ENCODE measurements at places on chromosomes 16 and 17.
A peak's percentile ranks its signal among the peaks of the same experiment; 100 is the strongest.

- DNase-seq, result no peak
These were observed 267.7 kb upstream of the ZFHX3 start for GRCh38 chr16:73315645-73316044.

GRCh38 chr17:10683853-10684252, 13.5 kb downstream of the SCO1 start:
- no peak for DNase-seq

GRCh38 chr17:59769887-59770286, 62.4 kb downstream of the VMP1 start:
- DNase-seq, result no peak

GRCh38 chr16:70749006-70749678, 51.8 kb downstream of the VAC14 start:
- no peak for DNase-seq

- no peak for DNase-seq
These were observed 3.0 kb upstream of the NLRC3 start for GRCh38 chr16:3580251-3580651.

DNA sequence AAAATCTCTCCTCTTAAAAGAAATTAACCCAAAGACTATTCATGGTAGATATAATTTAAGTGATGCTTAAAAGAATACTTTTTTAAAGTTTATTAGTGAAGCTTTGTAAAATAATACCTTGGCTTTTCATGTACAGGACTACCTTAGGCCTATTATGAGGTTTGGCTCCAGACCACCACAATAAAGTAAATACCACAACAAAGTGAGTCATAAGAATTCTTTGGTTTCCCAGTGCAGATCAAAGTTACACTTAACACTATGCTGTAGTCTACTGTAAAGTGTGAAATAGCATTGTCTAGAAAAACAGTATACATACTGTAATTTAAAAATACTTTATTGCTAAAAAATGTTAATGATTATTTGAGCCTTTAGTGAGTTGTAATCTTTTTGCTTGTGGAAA, 31.7 kb downstream of the CLTC start:
- no peak for DNase-seq

- no peak for DNase-seq
These were observed 86.9 kb upstream of the HLF start for GRCh38 chr17:55177855-55178217.

DNA sequence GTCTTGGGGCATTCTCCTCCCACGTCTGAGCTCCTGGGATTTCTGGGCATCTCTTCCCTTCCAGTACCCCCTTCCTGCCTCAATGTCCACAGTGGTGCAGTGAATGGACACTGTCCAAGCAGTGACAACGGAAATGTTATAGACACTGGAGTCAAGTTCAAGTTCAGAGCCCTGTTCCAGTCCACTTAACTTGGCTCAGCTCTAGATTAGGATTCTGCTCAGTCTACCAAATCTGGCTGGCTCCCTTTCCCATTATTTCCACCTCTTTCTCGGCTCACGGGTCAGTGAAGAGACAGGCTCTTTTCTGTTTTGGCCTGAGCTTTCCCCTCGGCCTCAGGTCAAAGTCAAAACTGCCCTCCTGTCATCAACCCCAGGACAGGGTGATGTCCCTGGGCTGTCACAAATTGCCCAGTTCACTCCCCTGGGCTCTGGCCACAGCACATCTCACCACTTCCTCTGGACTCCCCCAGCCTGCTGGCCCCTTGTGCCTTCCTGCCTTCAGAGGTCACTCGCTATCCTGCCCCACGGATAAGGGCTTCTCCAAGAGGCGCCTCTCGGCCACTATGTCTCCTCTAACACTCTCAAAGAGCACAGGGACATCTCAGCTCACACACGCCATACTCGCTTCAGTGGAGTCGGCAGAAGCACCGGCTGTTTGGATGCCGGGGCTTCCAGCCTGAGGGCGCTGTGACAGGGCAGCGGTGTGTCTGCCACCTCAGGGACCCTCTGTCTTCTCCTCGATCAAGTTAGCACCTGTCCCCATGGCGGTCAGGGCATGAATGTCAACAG, 17.7 kb upstream of the MRPL38 start:
- no peak for DNase-seq

DNA sequence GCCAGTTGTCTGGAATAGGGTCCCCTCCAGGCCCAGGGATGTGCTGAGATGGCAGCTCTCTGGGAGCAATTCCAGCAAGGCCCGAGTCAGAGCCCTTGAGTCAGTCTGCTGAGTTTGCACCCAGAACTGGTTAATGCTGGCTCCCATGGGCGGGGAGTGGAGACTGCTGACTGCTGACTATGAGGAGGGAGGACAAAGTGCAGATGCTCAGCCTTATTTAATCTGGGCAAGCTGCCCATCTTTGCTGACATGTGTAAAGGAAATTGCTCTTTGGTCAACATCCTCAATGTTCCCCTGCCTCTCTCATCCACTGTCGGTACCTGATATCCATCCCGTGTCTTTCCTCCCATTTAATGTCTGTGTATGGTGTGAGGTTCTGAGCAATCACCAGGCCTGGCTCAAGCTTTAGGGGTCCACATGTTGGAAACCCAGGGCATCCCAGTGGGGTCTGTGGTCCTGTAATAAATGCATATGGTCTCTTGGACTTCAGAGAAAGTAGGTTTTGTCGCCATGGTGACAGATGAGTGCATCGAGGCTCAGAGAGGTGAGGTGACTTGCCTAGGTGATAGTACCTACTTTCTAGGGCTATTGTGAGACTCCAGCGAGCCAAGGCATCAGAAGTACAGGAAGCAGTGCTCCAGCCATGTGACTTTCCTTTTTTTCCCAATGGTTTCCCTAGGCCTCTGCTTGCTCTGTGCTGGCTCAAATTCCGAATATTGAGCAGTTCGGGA, 20.0 kb upstream of the RNF135 start:
- peak; percentile 54 for DNase-seq

GRCh38 chr16:55126456-55126855, 195.8 kb downstream of the IRX5 start:
- no peak for DNase-seq

DNA sequence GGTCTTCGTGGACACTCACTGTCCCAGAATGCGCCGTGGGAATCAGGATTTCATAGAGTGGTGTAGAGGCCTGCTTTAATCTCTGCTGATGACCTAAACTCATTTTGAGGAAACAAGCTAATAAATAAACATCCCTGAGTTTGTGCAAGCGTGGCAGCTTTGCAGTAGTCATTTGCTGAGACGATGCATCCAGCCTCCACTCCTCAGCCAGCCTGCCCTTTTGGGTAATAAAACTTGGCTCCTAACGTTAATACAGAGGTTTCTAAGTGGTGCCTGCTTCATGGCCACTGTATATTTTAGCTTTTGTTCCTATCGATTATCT, 1.3 kb downstream of the DGKE start:
- peak; percentile 40 for DNase-seq

DNA sequence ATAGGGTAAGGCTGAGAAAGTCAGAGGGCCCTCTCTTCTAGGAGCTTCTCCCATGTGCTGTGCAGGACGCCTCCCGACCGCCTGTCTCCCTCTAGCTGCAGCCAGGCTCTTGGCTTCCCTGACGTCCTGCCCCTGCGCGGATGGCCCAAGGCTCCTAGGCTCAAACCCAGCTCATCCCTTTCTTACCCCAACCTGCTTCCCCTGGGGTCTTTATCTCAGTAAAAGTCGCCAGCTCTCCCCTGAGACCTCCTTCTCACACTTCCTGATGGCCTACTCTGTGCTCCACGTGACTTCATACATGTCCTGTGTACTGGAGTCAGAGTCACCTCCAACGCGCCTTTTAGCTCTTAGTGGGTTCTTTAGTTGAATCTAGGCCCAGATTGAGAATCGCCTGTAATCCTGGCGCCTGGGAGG, 1.1 kb upstream of the ZNF747 start:
- DNase-seq, result no peak

- DNase-seq, result no peak
These were observed 16.6 kb upstream of the TRPV3 start for GRCh38 chr17:3574231-3574630.

DNA sequence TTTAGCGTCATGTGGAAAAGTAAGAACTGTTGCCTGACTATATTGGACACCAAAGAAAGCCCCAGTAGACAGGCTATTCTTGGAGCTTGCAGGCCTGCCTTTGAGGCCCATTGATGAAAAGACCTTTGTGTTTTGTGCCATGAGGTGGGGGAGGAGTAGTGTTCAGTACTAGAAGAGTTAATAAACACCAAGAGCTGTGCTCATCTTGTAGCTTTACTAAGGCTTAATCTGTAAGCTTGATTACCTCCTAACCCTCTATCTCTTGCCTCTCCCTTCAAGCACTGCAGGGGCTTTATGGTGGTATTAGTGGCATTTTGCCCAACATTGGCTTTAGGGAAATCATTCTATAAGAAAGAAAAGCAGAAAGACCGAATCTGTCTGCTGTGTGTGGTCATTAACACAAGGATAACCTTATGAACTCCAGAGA, 220.2 kb upstream of the TBX2 start:
- no peak for DNase-seq

DNA sequence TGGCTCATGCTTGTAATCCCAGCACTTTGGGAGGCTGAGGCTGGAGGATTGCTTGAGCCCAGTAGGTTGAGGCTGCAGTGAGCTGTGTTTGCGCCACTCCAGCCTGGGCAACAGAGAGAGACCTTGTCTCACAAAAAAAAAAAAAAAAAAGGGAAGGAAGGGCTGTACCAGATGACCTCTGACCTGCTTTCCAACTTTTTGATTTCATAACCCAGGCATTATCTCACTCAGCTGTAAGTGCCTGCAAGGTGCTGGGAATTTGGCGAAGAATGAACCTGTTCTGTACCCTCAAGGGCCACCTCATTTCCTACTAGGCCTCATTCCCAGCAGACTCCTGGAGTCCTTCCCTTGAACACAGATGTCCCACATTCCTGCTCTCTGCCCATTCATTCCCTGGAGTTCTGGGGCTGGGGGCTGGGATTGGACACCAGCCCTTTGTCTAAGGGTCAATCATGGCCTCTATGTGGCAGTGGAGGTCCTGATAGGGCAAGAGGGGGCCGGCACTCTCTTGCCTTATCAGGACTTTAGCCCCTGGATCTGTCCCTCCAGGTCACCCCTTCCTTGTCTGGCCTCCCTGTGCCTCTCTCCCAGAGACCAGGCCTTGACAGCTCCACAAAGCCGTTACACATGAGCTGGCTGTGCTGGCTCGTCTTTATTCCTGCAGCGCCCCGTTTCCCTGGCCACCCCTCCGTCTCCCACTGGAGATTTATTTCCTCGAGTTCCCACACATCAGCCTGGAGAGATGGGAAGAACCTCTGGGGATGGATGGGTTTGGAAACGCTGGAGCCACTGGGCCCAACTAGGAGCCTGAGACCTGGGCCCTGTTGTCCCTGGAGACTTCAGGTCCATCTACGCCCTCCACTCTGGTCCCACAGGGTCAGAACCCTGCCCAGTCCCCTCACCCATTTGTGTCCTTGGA, 821 bp upstream of the GFAP start:
- peak; percentile 86 for DNase-seq

- DNase-seq, result no peak
These were observed 22.6 kb downstream of the TPSD1 start for GRCh38 chr16:1278477-1278876.

DNA sequence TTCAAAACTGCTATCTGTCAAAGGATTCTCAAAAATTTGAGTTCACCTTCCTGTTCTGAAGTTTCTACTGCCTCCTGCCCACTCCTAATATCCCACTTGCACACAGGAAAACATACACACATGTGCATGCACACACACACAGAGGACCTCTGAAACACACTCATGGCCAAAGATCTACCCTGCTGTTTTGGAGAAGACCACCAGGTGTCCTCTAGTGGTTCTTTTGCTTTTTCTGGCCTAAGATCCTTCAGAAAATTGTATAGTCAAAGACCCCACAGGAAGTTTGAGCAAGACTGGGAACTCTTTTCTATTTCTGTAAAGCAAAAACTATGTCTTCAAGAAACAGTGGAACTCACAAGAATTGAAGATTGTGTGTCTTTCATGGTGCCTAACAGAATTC, 90.2 kb downstream of the CDH8 start:
- no peak for DNase-seq

DNA sequence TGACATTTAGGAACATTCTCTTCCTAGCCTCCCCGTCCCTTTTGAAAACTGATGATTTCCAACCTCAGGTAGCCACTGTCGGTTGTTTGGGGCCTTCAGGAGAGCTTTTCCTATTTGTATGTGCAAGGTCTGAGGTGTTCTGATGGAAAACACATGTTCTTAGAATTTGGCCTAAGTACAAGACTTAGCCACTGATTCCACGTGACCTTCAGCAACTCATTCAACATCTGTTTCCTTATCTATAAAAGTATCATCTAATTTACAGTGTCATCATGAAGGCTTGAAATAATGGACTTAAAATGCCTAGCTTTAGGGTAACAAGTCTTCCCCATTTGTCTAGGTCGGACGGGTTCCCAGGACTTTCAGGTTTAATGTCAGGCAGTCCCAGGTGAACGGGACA, 259.3 kb downstream of the SOX9 start:
- DNase-seq, result no peak

GRCh38 chr16:73237601-73238000, 189.7 kb upstream of the ZFHX3 start:
- no peak for DNase-seq

DNA sequence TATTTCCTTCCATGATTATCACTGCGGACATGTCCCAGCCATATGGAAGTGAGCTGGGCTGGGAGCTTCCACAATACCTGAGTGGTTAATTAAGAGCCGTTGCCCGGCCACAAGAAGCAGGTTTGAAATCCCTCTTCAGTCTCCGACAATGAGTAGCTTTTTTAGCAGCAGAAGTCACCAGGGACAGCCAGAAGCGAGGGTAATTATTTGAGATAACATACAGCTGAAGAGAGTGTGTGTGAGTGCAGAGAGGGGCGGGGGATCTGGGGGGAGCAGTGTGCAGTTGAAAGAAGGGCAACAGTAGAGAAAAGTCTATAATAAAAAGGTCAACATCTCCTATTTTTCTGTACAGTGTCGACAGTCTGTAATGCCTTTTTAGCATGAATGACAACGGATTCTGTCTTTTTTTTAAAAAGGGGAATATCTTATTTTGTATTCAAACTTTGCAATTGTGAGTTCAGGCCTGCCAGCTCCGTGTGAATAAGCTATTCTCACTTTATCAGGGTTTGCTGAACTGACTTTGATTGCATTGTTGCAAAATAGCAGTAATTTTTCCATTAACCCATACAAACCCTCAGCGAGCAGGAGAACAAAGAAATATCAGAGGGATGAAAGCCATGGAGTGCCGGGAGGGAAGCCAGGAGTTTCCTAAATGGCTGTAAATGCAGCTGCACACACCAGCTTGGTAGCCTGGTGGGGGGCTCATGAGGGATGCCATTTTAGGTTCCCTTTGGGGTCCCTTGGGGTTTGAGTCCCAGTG, 220.3 kb upstream of the IRX3 start:
- DNase-seq, result no peak

GRCh38 chr16:15996432-15997109, 47.2 kb downstream of the ABCC1 start:
- DNase-seq, result peak; percentile 6
